Trophoblast cell (in vitro differentiated cells and primary cell): ENCODE measurements at places on chromosomes 7 and 10.

DNA sequence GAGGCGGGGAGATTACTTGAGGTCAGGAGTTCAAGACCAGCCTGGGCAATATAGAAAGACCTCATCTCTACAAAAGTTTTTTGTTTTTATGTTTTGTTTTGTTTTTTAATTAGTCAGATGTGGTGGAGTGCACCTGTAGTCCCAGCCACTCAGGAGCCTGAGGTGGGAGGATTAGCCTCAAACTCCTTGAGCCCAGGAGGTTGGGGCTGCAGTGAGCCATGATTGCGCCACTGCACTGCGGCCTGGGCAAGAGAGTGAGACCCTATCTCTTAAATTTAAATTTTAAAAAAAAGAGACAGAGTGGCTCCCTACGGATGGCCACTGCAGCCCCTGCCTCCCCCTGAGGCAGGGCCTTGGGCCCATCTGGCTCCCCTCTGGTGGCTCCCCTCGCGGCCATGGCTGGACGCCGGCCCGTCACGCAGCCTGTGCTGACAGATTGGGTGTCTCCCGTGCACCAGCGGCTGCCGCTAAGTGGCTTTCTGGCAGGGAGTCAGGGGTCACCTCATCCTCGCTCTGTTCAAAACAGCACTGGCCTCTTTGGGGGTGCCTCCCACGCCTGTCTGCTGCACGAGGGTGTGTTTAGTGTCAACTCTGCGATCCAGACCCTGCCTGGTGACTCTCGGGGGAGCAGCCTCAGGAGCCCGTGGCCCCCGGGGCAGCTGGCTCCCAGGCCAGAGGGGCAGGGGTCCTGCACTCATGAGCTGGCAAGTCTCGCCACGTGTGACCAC, 44.4 kb upstream of the ELN start:
- no peak for DNase-seq

DNA sequence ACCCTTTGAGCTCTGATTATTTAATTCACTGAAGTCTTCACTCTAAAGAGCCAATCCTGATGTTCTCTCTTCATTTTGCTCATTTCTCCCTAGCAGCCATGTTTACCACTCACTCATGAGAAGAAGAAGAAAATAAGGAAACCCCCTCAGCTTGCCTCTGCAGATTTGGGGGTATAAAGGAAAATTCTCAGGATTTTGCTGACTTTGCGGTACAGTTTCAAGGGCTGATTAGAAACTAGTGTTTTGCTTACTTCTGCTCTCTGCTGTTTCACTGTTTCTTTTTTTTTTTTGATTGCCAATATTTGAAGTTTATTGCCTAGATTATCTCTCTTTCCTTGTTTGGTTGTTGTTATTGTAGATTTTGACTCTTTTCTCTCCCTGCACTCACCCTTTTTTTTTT, 23.4 kb downstream of the PCBD1 start:
- DNase-seq: no peak

DNA sequence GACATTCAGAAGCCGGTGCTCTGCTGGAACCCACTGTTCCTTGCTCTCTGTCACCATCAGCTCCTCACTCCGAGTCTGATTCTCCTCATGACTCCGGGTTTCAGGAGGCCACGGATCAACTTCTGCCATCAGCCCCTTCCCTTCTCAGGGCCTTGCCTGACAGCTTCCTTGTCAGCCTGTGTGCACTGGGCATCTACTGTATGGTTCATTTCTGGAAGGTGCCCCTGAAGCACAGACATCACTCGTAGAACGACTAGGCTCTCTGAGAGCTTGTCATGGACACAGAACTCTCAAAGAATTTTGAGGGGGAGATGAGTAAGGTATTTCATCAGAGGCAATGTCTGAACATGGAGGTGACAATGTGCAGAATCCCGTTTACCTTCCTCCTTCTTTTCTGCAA, 396.1 kb downstream of the TNS3 start:
- no peak for DNase-seq

DNA sequence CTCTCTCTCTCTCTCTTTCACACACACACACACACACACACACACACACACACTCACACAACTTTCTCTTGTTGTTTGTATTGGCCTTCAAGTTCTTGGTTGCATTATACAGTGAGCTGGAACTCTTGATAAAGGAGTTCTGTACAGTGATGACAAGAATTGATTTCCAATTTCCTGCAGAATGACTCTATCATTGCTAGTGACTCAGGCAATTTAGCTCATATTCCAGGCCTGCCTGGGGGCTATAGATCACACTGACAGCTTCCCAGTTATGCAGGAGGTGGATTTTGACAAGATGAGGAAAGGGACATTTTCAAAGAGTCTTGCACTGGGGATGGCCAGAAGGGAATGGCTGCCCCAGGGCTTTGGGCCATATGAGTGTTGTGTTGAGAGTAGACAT, 508.8 kb downstream of the TYW1 start:
- no peak for DNase-seq

GRCh38 chr10:70158113-70158512, 11.6 kb upstream of the TYSND1 start:
- DNase-seq: peak; percentile 50
